ENCODE measurements at places on chromosomes 4 and X.

DNA sequence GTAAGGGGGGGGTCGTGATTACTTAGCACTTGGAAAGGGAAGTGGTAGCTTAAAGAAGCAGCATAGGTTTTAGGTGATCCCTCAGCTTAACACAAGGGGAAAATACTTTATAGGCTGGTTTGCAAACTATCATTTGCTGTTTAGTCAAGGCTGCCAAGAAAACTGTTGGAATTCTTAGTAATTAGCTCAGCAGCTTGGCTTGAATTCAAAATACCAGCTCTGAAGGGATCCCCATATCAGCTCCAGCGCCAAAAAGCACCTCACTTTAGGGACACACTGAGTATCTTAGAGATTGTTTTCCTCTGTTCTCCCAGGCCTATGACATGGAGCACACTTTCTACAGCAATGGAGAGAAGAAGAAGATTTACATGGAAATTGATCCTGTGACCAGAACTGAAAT lies 8.8 kb downstream of the TNMD start:
- DNase-seq = no peak

- no peak for DNase-seq
Observed at GRCh38 chr4:122775987-122776836, 43.7 kb downstream of the BBS12 start.

DNA sequence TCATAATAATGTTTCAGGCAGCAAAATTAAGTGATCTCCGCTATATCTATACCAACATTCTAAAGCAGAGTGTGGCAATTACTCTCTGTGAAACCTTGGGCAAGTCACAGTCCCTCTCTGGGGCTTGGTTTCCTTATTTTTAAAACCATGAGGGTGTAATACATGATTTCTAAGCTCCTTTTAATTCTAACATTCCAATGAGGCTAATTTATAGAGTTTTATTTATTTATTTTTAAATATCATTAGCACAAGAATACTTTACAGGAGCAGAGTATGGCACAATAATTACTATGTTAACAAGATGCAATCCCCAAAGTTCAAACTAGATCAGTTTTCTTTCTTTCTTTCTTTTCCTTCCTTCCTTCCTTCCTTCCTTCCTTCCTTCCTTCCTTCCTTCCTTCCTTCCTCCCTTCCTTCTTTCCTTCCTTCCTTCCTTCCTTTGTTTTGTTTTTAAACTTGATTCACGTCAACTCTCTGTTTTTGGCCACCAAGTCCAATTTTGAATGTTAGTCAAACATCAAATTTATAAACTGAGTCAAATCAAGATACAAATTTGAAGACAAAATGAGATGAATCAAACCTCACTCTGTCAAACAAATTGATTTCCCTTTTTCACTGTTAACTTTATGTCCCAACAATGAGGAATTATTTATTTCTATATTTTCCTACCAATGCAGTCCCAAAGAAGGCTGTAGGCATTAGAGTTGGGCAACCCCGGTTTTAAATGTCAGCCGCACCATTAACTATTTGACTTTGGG lies 50.2 kb upstream of the GPR174 start:
- no peak for DNase-seq

DNA sequence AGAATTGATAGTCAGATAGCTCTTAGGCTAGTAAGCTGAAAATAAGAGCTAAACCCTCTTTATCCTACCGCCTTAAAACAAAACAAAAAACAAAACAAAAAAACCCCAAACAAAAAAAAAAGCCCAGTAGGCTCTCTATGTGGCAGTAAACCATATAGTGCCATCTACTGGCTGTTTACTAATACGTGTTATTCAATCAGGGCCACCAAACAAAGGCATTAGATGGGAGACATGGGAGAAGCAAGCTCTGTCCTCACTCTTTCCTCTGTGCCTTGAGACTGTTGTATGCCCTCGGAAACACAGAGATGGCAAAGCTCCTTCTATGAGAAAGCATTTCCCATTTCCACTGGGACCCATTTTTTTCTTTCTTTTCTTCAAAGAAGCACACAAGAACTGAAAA lies 148.8 kb upstream of the MID1 start:
- no peak for DNase-seq

DNA sequence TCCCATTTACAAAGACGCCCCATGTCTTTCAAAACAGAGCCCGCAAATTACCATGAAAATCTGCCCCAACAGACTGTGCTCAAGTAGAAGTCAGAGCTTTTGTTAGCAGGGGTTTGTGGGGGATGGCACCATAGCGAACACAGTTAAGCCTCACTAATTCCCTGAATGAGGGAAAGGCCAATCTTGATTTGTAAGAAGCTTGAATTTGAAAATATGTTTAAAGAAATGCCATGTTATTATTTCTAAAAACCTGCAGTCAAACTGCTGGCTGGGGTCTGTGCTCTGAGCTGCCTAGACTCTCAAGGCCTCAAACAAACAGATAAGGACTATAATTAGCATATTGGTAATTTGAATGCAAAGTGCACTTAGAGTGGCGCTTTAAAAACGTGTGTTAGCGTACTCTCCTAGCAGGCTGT lies 9.4 kb upstream of the PAK3 start:
- DNase-seq = no peak

GRCh38 chrX:15864629-15865028 lies 10.0 kb upstream of the AP1S2 start:
- DNase-seq = no peak
